H1 (cell line): ENCODE measurements at places on chromosomes 3 and 15. TPM values are rescaled to one million over a fixed set of nuclear protein-coding genes. Genes with fewer than 3 reads are reported as not detected.
A peak's percentile ranks its signal among the peaks of the same experiment; 100 is the strongest.

DNA sequence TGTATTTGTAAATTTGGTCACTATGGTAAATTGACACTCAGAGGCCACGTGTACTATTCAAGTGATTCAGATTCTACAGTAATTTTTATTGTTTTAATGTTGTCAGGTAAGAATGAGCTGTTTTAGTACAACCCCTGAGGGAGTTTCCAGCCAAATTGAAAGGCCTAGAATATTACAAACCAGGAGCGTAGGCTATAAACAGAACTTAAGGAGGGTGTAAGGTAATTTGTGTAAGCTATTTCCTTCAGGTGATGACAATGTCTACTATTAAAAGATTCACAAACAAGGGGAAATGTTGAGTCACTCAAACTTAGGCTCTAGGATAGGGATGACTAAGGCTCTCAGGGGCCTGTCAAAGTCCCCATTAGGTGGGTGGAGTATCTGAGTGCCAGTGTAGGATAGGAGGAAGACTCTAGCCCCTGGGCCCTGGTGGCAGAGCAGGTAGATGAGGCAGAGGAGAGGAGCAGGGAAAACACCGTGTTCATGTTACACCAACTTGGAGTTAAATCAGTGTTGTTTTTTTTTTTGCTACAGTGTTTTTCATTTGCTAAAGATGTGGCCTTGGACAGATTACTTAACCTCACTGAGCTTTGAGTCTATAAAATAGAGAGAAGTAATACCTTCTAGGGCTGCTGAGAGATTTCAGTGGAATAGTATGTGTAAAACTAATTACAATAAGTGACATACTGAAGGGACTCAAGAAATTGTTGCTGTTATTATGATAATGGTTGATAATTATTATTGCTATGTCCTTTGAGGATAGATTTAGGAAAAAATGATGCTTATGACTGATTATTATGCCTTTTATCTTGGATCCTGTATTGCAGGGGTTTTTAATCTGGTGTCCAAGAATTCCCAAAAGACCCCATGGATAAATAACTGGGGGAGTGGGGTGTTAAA, 10.3 kb downstream of the TM4SF1 start:
- H3K27me3 ChIP-seq, result no peaks in the 10 kb centered on the region
- H3K27ac ChIP-seq, result no peak overlapping the region
- no peak overlapping the region for H3K4me3 ChIP-seq
- DNase-seq, result no peak
- no peaks in the 10 kb centered on the region for H3K36me3 ChIP-seq

DNA sequence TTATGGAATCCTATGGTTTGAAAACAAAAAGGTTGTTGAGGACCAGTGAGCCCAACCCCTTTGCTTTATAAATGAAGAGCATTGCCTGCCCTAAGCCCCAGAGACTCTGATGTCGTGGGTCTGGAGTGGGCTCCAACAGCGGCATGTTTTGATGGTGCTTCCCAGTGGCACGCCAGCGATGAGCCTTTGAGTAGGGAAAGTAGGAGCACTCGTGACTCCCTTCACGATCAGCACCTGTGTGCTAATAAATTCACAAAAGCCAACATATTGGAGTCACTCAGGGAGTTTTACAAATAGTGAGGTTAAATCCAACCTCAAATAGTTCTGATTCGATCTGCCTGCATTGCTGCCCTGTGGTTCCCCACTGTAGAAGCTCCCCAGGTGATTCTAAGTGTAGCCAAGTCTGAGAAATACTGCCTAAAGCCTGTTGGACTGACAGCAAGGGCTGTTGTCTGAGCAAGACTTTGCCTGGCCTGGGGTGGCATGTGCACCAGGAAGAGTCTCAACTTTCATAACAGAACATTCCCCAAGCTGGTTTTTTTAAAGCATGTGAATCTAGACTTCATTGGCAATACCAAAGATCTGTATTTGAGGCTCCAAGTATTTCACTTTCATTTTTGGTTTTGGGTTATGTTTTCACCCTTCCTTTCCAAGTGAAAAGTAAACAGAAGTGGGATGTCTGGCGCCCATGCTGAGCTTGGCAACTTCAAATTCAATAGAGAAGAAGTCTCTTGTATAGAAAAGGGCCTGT, 9.9 kb downstream of the CCR5 start:
- no peaks in the 10 kb centered on the region for H3K27me3 ChIP-seq
- no peaks in the 10 kb centered on the region for H3K36me3 ChIP-seq
- no peak for DNase-seq

- H3K4me3 ChIP-seq, result no peak overlapping the region
- H3K36me3 ChIP-seq, result no peaks in the 10 kb centered on the region
- peaks cover 12% of the 10 kb centered on the region; the same call in 1 of the 2 replicates for H3K4me1 ChIP-seq
- DNase-seq, result no peak
Observed at GRCh38 chr3:116812949-116813348, 103.4 kb downstream of the TUSC7 start.

DNA sequence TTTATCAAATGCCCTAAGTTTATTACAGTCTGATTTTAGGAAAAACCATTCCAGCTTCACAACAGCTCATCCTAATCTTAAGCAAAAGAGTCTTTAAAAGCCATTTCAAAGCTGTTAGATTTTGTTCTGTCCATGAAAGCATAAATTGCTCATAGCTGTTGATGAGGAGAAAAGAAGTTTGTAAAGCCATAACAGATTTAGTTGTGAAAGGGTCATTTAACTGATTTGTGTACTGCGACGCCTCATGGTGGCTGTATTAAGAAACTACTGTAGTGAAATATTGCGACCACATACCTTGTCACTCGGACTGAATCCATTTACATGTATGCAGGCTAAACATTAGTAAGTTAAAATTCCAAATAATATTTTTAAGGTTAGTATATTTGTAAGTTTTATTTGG, 20.9 kb downstream of the BBX start:
- H3K36me3 ChIP-seq, result no peaks in the 10 kb centered on the region
- H3K27ac ChIP-seq, result no peak overlapping the region
- peaks cover 5% of the 10 kb centered on the region; the same call in 1 of the 2 replicates for H3K4me1 ChIP-seq
- H3K4me3 ChIP-seq, result no peak overlapping the region
- H3K27me3 ChIP-seq, result no peaks in the 10 kb centered on the region

GRCh38 chr15:67551207-67551743, 8.8 kb downstream of the MAP2K5 start:
- H3K4me3 ChIP-seq, result no peak overlapping the region
- no peak overlapping the region for H3K27ac ChIP-seq
- no peak for DNase-seq
- peaks cover 2% of the 10 kb centered on the region; the same call in 1 of the 2 replicates for H3K36me3 ChIP-seq

GRCh38 chr3:69339760-69340159, 46.1 kb downstream of the FRMD4B start:
- no peaks in the 10 kb centered on the region for H3K27me3 ChIP-seq
- no peak overlapping the region for H3K4me3 ChIP-seq
- no peaks in the 10 kb centered on the region for H3K4me1 ChIP-seq
- H3K36me3 ChIP-seq, result no peaks in the 10 kb centered on the region

DNA sequence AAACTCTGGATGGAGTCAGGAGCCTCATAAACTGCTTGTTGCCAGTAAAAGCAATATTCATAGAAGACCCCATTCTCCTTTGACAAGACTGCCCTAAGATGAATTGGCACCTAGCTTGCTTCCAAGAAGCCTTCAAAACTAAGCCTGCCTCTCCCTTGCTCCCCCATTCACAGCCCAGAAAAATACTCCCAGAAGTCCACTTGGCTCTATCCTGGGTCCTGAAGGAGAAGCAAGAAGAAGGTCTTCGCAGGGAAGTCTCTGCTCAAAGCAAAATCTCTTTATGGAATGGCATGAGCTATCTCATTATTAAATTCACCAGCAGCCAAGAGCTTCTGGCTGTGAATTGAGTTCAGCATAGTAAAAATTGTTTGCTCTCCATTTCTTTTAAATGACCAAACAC, 230.2 kb upstream of the ARRDC4 start:
- no peak for DNase-seq
- no peak overlapping the region for H3K27ac ChIP-seq
- H3K4me3 ChIP-seq, result no peak overlapping the region
- no peaks in the 10 kb centered on the region for H3K4me1 ChIP-seq
- H3K27me3 ChIP-seq, result no peaks in the 10 kb centered on the region; the same call in 1 of the 2 replicates

The CCDC54 gene
- total RNA-seq, result not detected in 2 replicates

GRCh38 chr3:176766862-176767261, 430.4 kb downstream of the TBL1XR1 start:
- no peaks in the 10 kb centered on the region for H3K36me3 ChIP-seq
- H3K27ac ChIP-seq, result no peak overlapping the region
- no peaks in the 10 kb centered on the region for H3K27me3 ChIP-seq
- DNase-seq, result no peak
- no peaks in the 10 kb centered on the region for H3K4me1 ChIP-seq

DNA sequence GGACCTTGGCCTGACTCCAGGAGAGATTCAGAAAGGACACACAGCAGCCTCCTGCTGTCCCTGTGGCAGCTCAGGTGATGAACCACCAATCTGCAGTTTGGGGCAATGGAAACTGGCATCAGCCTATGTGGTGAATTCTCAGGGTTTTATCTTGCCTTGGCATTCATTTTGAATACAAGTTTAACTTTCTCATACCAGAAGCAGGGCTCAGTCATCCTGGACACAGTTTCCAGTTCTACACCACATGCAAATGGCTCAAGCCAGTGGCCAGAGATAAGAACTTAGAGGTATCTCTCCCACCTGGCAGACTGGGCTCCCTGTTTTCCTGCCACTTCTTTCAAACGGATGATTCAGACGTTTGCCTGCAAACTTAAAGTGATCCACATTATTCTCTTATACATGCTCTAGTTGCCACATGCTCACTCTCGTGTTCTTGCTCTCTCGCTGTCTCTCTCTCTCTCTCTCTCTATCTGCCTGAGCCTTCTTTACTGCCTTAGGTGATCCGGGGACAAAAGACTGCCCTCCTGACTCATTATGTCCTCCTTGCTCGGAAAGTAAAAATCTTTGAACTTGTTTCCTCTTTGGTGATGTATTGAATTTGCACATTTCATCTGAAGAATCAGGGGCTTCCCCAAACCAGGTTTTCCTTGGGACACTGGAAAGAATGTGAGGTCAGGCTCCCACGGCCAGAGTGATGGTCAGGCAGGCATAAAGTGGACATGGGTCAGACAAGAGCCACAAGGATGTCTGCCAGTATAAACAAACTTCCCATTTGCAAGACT, 99.6 kb upstream of the STT3B start:
- H3K27me3 ChIP-seq, result no peaks in the 10 kb centered on the region
- no peak overlapping the region for H3K4me3 ChIP-seq
- H3K27ac ChIP-seq, result no peak overlapping the region

DNA sequence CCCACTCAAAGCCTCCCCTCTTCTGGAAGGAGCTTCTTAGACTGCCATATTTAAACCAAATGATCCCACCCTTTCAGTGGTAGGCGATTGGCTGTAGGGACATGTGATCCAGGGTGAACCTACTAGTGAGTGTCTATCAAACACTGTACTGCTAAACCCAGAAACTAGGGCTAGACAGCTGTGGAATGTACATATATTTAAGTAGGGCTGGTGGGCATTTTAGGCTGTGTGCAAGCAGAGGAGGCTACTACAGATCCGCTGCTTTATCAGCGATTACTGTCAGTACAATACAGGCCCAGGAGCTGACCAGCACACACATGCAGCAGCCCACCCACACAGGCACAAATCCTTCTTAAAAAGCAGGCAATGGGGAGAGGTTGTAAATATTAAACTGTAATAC, 15.4 kb upstream of the LARP6 start:
- no peaks in the 10 kb centered on the region for H3K4me1 ChIP-seq
- H3K27ac ChIP-seq, result no peak overlapping the region
- H3K36me3 ChIP-seq, result no peaks in the 10 kb centered on the region
- no peak overlapping the region for H3K4me3 ChIP-seq
- no peak for DNase-seq

- no peak overlapping the region for H3K4me3 ChIP-seq
- H3K36me3 ChIP-seq, result no peaks in the 10 kb centered on the region
- no peak overlapping the region for H3K27ac ChIP-seq
- DNase-seq, result no peak
Observed at GRCh38 chr3:188421151-188421821, 267.3 kb downstream of the LPP start.

DNA sequence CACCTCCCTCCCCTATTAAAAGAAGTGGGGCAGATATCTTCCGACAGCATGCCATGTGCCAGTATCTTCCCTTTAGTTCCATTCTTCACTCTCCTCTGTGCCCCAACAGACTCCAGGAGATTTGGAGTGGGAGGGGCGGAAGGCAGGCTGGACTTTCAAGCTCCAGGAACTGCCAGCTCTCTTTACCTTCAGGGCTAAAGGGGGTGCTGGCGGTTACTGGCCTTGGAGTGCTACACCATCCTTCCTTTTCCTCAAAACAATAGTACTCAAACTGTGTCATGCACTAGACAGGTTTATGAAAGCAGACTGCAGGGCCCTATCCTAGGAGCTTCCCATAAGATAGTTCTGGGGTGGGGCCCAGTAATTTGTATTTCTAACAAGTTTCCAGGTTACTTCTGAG, 6.0 kb downstream of the LINS1 start:
- H3K27me3 ChIP-seq, result no peaks in the 10 kb centered on the region
- DNase-seq, result no peak
- no peaks in the 10 kb centered on the region; the same call in 1 of the 2 replicates for H3K4me1 ChIP-seq
- no peaks in the 10 kb centered on the region for H3K36me3 ChIP-seq

The CIDEC gene
- not detected in 2 replicates for total RNA-seq

The EPHB1 gene
- 5.9 TPM in 2 replicates for total RNA-seq

DNA sequence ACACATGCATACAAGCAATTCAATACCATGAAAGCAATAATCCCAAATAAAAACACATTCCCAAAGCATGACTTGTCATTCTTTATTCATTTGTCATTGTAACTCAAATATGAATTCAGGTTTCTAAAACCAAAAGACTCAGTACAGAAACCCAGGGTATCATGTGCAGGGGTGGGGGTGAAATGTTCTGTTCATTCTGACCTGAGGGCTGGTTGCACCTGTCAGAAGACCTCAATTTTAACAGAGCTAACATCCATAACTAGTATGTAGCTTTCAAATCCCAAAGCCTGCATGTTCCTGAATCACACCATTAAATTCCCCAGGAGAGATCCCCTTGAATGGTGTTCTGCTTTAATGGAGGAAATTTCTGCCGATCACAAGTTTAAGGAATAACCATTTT, 738.7 kb downstream of the MCTP2 start:
- H3K4me3 ChIP-seq, result no peak overlapping the region
- H3K4me1 ChIP-seq, result no peaks in the 10 kb centered on the region
- H3K36me3 ChIP-seq, result no peaks in the 10 kb centered on the region
- no peaks in the 10 kb centered on the region for H3K27me3 ChIP-seq

The EPHA6 gene
- total RNA-seq, result 2.8 and 3.2 TPM in 2 replicates

GRCh38 chr3:49788056-49788455, 1.7 kb upstream of the IP6K1 start:
- H3K4me1 ChIP-seq, result peaks cover 5% of the 10 kb centered on the region; the same call in 1 of the 2 replicates
- H3K27ac ChIP-seq, result no peak overlapping the region
- DNase-seq, result no peak
- no peak overlapping the region for H3K4me3 ChIP-seq

The ZXDC gene
- total RNA-seq, result 23.0 and 24.3 TPM in 2 replicates

DNA sequence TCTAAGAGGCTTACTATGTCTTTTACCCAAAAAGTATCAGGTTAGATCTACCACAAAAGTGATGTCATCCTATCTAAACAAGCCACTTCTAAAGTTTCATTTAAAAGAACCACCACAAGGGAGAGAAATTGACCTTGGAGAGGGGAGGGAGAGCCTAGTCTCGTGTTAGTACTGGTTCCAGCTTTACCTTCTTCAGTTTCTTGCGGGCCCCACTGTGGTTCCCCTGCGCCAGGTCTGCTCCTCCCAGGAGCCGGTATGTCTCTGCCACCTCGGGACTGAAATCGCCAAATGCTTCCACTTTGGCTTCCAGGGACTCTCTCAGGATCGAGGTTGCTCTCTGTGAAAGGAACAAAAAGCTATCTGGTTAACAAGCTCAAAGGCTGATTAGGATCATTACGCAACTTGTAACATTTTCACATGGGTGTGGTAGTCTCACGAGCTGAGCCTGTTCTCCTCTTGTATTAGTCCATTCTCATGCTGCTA, 51.1 kb downstream of the SYNM start:
- H3K4me3 ChIP-seq, result no peak overlapping the region
- DNase-seq, result no peak

GRCh38 chr3:42013691-42014457, 52.0 kb upstream of the ULK4 start:
- no peak overlapping the region for H3K27ac ChIP-seq
- peak overlapping the region; percentile 69 for H3K4me3 ChIP-seq
- no peak for DNase-seq
- H3K36me3 ChIP-seq, result no peaks in the 10 kb centered on the region

The ATP8B4 gene
- total RNA-seq, result 0.24 and 0.57 TPM in 2 replicates
